Astrocyte of the hippocampus (primary cell): ENCODE measurements at places on chromosomes 12 and 14.
A peak's percentile ranks its signal among the peaks of the same experiment; 100 is the strongest.

DNA sequence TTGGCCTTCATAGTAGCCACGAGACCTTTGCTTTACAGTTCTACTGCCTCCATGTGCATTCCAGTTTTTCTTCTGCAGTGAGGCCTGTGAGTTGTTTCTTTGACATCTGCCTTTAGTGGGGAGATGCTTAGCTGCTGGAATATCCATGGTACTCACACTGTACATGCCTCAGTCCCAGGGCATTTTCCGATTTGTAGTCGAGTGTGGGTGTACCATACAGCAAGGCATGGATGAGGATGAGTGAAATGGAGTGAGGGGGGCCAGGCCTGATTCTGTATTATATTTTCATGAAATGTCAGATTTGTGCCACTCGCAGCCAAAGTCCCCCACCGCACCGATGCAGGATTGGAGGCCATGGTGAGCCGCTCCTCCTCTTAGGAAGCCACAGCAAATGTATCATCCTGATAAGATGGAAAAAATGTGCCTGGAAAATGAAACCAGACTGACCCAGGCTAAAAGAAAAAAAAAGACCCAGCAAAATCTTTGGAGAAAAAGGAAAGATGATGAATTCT, 173.0 kb downstream of the ADGRD1 start:
- no peak for DNase-seq

- peak; percentile 70 for DNase-seq
These were observed 631 bp downstream of the PPM1H start for GRCh38 chr12:62934239-62934798.

DNA sequence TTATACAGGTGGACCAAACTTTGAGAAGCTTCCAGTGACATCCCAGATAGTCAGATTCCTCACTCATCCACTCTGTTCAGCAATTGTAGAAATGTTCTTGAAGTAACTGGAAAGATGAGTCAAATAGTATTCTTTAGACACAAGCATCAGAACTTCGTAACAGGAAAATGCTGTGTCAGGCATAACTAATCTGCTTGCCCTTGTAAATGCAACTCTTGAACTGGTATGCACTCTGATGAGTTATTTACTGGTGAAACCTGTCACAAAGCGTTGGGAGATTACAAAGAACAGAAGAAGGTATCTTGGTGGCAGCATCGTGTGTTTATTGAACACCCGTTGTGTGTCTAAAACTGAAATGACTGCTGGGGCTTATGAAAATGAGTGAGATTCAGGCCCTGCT, 10.8 kb upstream of the DUSP6 start:
- no peak for DNase-seq

DNA sequence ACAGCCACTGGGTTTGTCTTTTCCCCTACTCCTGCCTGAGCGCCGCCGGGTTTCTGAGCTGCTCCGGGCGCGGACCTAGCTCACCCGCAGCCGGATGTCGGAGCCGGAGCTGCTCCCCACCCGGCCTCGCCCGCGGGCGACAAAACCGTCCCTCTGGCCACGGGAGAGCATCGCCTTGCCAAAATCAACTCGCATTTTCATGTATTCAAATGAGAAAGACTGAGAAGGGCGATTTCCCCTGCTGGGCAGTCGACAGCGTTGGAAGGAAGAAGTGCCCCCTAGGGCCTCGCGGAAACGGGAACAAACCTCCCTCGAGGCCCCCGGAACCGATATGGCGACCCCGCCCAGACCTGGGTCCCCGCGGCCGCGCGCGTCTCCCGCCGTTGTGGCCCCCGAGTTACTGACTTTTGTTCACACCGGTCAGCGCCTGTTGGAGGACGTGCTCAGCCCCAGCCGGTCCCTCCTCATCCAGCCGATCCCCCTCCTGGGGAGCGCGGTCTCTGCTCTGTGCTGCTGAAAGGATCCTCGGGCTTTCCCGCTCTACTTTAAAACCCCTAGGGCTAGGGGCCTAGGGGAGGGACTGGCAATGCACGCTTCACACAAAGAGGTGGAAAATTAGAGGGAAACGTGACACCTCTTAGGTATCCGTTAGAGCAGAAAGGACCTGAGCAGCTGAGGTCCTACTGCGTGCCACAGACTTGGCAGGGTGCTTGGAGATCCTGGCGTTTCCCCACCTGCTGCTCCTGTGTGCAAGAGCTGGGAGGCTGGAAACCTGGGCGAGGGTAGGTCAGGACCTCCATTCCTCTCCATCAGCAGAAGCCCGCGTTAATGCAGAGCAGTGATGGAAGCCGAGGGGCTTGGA, 4.3 kb downstream of the TTC6 start:
- no peak for DNase-seq

DNA sequence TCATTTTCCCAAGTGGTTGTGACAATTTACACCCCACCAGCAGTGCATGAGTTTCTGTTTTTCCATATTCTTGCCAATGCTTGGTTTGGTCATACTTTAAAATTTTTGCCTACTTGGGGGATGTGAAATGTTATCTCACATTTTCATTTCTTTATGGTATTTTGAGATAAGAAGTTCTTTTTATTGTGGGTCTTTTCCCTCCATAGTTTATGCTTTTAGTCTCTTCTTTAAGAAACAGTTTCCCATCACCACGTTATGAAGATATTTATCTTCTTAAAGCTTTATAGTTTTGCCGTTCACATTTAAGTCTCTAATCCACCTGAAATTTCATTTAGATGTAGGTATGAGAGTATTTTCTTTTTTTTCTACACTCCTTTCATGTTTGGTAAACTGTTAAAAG, 95.7 kb downstream of the PPM1A start:
- DNase-seq: no peak

DNA sequence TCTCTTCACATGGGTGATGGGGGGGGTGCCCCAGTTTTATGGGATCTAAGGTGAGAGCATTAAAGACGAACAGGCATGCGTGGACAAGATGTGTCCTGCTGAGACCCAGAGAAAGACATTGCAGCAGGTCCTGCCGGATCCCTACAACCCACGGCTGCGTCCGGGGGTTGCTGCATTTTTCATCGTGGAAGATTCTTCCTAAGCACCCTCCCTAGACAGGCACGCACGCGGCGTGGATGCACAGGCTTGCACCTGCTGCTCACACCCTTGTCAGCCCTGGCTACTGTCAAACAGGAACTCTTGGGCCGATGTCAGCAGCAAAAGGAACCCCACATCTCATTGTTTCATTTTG, 280.6 kb upstream of the RTL1 start:
- DNase-seq: no peak

DNA sequence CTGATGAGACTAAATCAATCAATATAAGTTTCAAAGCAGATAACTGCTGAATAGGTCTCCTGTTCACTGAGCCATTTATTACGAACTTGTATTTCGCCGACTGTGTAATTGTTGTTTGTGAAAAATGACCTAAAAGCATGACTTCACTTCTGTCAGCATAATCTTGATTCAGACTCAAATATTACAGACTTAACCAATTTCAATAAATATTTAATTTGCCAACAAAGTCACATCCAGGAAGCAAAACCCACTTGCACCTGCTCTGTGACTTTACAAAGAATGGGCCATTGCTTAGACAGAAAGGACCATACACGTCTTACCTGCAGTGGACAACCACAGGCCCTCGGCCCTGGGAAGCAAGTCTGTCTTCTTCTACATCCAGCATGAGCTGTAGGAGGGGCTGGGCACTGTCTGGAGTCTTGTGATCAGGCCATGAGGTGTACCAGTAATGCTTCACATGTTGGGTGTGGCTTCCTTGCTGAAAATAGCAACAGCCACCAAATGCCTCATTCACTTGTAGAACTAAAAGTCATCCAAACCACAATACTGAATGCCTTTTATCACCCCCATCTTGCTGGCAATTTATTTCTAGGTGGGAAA, 23.5 kb upstream of the PTPRB start:
- DNase-seq: peak; percentile 67

GRCh38 chr12:79275631-79276030, 411.1 kb downstream of the SYT1 start:
- peak; percentile 8 for DNase-seq

DNA sequence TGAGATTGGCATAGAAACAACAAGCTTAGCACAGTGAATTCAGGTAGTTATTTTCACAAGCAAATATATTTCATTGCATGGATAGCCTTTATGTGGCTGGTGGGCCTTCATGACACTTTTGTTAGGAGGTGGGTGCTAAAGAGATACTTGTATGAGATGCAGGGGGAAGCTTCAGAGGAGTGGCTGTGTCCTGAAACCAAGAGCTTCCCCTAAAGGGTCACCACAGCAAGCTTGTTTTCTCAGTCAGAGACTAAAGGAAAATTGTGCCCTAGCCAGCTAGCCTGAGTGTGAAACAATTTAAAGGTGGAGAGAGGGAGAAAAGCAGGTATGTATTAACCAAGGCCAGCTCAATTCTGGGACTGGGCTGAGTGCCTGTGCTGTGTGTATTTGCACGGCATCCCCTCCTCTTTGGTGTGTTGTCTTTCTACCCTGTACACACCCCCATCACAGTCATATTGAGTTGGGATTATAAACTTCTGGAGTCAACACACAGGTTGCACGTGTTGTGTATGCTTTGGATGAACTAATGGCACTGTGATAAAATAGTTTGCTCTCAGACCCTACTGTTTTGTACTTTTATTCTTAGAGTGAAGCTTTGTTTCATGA, 79.2 kb downstream of the RASSF8 start:
- DNase-seq: no peak

GRCh38 chr12:120698665-120699064, 11.6 kb upstream of the UNC119B start:
- no peak for DNase-seq

DNA sequence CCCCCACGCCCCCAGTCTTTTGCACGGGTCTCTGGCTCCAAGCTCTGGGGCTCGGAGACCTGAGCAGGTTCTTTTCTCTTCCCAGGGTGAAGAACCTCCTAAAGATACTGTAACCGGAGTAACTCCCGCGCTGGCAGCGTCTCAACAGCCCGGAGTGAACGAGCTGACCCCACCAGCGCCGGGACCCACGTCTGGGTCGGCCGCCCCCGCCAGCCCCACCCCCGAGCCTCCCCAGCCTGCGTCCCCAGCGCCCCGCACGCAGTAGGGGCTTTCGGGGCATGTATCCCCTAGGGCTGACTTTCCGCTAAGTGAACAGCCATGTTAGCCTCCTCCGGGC, 858 bp downstream of the SLC35F4 start:
- DNase-seq: no peak

DNA sequence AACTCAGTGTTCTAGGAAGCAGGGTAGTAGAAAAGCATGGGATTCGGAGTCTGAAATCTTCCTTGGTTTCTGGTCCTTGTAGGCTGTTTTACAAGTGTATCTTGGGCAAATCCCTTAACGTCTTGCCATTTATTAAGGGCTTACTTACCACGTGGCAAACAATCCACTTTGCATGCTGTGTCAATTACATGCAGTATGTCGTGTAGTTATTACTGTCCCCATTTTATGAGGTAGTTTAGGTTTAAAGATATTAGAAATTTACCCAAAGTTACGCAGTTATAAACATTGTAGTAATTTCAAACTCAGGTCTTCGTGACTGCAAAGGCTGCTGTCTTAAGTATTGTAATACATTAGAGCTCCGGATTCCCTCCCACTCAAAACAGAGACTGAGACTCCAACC, 1.5 kb upstream of the NOVA1 start:
- no peak for DNase-seq

DNA sequence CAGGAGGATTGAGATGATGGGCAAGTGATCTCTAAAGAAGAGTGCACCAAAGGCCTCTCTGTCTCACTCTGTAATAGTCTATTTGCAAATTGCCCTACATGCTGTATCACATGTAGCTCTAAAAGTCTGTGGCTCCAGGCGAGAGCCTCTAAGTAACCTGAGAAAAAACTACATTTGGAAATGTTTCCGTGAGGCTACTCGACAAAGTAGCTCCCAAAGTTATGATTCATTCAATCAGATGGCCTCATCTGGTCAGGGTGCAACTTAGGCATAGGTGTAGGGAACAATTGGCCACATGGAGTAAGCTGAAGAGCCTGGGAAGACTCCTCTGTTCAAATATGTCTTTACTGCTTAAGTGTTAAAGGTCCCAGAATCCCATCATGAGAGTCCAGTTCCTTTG, 155.4 kb upstream of the PLEKHG7 start:
- no peak for DNase-seq

- peak; percentile 85 for DNase-seq
These were observed at the start of gene NUDT14 for GRCh38 chr14:105180592-105181548. Gene NUDT14 (minus strand): TSS chr14:105181312. CDS start chr14:105181209, 103 bp downstream.

- DNase-seq: peak; percentile 26
These were observed 19.5 kb upstream of the PPFIBP1 start for GRCh38 chr12:27504507-27504906.
